H7 (cell line): ENCODE measurements at places on chromosomes 12 and 14. TPM values are rescaled to one million over a fixed set of nuclear protein-coding genes. Genes with fewer than 3 reads are reported as not detected.

- no peak for DNase-seq
These were observed 52.1 kb upstream of the AEBP2 start for GRCh38 chr12:19387161-19387560.

DNA sequence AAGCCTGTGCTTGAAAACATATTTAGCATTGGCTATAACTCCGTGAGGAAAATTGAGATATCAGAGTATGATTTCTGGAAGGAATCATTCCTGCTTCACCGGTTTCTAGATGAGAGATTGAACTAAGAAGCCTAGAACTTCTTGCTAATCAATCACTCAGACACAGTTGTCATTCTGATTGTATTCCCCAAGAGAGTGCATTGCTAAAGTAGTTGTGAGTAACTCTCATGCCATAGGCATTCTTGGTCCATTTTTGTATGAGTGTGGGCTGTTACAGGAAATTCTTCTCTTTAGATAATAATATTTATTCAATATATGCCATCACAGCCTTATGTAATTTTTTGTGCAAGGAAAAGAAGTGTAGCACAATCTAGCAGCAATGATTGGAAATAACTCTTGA is 893.3 kb upstream of the MDGA2 start:
- no peak for DNase-seq

DNA sequence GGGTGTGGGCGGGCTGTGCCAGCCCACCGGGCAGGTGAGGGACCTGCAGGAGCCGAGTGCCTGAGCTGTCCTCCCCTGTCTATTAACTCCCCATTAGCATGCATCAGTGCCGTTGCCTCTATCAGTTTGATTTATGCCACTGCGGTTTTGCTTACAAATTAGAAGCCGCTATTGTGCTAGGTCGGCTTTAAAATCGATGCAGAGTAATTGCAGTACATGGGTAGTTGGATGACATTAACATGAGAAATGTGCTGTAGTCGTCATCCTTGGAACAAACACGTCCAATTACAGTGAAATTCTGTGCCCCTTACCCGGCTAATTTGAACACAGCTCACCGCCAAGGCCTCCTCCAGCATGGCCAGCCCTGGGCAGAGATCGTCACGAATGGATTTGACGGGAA is 145.8 kb downstream of the TSPAN9 start:
- DNase-seq, result no peak

DNA sequence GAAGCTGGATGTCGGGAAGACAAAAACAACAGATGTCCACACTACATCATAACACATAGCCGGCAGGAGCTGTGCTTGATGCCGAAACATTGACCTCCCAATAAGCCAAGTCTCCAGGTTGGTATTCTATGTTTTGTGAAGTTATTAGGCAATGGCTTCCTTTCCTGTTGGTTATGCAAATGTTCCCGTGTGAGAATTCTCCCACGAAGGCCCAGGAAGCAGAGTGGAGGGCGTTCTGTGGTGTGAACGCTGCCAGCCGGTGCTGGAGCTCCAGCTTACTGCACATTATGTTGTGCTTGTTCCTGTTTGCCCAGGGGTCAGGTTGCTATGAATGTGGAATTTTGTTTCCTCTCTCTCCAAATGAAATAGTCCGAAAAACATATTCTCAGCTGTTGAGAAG is 156.4 kb upstream of the HMGA2 start:
- no peak for DNase-seq

GRCh38 chr12:116172224-116172849 is 105.2 kb downstream of the MED13L start:
- no peak for DNase-seq

The RALGAPA1 gene
- total RNA-seq, result 11.4 and 19.5 TPM in 2 replicates
